H54 (cell line): ENCODE measurements at places on chromosomes 11 and 22.
A peak's percentile ranks its signal among the peaks of the same experiment; 100 is the strongest.

DNA sequence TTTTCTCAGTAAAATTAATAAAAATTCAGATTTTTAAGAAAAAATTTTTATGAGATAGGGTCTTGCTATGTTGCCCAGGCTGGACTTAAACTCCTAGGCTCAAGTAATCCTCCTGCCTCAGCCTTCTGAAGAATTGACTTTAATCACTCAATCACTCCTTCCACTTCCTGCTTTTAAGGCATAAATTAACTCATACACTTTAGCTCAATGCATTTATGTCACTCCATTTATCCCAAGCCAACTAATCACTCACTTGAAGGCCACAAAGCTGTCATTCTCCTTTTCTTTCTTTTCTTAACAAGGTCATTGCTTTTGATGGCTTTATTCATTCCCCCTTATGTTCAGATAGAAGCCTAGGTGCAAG is 877 bp downstream of the ALG9 start:
- DNase-seq = no peak

GRCh38 chr11:13215149-13215548 is 62.4 kb upstream of the BMAL1 start:
- DNase-seq = no peak

GRCh38 chr11:110977661-110978060 is 265.4 kb upstream of the ARHGAP20 start:
- DNase-seq = no peak

DNA sequence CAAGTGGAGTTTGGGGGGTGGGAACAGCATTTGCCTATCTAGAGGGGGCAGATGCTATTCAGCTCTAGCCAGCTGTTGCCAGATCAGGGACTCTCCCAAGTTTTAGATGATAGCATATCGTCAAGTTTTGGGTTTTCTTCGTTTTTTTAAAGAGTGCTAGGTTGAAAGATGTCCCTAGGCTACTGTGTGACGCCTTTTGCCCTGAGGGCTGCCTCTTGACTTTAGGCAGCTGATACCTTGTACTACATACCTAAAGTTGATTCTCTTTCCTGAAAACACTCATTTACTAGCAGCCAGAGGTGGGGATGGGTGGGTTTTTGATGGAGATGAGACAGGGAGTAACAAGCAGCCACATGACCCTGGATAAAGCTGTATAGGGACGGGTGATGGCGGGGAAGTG is 87.1 kb downstream of the ABTB2 start:
- DNase-seq = no peak

GRCh38 chr11:58060939-58061672 is 30.4 kb downstream of the OR6Q1 start:
- no peak for DNase-seq

DNA sequence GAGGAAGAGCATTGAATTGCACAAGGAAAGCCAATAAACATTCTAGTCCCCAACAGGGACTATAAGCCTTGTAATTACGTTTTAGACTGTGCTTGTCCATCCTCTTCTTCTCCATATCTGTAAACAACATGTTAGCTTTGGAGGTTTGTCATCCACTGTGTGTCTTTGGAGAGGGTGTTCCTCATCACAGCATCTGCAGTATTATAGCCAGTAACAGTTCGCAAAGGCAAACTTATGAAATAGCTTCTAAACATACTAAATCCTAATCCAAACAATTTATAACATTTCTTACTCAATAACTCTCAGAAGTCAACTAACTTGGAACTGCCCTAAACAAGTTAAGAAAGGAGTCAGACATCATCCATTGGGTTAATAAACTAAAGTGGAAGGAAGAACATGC is 10.3 kb upstream of the BDNF start:
- DNase-seq = no peak

DNA sequence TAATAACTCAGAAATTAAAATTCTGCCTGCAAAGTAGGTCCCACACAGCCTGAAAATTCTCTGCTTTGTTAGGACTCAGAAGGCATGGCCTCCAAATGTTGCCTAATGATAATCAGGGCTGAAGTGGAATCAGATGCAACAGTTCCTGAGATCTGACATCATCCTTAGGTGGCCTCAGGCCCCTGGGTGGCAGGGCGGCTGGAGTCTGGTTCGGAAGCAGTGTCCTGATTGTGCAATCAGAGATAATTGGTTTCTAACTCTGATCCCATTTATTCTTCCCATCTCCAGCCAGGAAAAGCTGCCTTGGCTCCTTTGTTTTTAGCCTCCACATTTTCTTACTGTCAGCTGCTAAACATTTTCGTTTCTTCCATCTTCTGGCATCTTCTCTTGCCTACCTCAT is 399.3 kb downstream of the OPCML start:
- no peak for DNase-seq

DNA sequence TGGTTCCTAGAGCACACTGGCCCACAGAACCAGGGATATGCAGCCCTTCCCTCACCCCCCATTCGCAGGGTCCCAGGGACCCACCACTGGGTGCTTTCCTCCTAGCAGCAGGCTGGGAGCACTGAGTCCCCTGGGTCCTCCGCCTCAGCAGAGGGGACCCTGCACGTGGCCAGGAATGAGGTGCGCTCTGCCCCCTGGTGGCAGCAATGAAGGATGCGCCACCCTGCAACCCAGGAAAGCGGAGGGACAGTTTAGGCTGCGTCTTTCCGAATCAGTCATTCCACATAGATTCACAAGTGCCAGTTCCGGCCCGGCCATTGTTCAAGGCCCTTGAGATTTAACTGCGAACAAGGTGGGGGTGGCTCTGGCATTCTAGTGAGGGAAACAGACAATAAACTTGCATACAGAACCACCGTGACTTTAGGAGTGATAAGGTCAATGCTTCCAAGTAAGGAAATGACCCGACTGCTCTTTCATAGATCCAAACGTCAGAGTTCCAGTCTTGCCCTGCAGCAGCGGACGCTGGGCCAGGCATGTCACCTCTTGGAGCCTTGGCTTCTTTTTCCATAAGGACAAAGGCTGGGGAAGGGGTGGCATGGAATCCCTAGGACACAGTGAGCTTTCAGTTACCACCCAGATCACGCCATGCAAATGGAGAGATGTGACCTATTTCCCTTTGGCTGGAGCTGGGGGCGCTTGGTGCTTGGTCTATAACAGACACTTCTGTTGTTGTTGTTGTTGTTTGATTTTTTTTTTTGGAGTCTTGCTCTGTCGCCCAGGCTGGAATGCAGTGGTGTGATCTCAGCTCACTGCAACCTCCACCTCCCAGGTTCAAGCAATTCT is 7.7 kb downstream of the RIN1 start:
- DNase-seq = peak; percentile 72

DNA sequence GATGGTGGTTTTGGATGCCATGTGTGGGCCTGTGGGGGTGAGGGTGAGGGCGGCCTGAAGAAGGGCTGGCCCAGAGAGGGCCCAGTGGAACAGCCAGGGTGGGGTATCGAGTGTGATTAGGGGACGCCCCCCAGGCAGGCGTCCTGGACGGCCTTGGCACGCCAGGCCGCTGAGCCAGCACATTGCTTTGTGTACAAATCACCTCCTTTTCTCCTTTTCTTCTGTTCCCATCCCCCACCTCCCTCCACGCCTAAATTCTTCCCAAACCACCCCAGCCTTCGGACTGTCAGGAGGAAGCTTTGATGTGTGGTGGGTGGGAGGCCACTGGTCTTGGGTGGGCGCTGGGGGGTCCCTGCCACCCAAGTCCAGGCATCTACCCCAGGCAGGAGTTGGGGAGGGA is 7.8 kb upstream of the CD248 start:
- no peak for DNase-seq

DNA sequence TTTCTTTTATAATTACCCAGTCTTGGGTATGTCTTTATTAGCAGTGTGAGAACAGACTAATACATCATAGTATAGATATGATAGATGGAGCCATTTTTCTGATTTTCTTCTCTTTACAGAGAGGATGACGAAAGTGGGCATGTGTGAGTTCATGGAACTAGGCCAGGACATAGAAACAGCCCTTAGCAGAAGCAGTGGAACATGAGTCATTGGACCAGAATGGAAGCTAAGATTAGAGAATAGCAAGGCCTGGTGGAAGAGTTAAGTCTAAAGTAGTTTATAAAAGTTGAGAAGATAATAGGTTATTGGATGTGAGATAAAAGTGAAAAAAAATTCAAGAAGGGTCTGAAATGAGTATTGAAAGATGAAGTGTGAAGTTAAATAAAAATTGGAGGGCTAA is 97.0 kb upstream of the MPPED2 start:
- no peak for DNase-seq

DNA sequence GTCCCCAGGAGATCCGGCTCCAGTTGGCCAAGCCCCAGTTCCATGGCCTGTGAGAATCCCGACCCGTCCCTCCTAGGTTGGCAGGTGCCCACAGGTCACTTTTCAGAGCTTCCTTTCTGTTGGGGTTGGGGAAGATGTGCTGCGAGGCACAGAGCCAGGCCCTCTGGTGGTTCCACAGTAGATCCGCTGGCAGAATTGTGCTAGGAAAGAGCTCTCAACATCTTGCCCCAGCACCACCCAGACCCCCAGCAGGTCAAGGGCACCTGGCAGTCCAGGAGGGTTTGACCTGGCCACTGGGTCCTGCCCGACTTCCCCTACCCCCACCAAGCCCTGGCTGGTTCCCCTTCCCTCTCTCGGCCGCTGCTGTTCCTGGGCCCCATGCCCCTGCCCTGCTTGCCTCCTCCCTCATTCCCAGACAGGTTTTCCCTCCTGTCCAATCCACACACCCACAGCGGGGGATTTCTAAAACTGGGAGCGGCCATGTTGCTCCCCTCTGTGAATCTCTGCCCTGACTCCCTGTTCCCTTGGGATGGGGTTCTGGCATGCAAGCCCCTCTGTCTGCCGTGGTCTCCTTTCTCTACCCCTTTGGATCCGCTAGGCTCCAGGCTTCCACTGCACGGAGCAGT is 26.2 kb upstream of the GCAT start:
- DNase-seq = no peak

GRCh38 chr22:44783581-44783980 is 31.2 kb downstream of the ARHGAP8 start:
- no peak for DNase-seq

- no peak for DNase-seq
Observed at GRCh38 chr11:14112721-14113120, 150.2 kb downstream of the SPON1 start.

DNA sequence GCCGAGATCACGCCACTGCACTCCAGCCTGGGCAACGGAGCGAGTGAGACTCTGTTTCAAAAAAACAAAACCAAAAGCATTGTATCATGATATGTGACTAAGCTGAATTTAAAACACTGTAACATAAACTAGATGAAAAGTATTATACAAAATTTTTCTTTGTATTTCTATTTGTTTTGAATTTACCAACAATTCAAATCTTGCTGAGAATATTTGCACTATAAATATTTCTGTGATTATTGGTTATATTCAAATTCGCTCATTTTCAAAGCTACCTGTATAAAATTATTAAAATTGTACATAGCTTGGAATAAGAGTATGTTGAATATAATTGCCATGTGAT is 101.9 kb upstream of the SERPIND1 start:
- DNase-seq = no peak

- DNase-seq = no peak
Observed at GRCh38 chr11:20353829-20354434, 9.6 kb upstream of the HTATIP2 start.

DNA sequence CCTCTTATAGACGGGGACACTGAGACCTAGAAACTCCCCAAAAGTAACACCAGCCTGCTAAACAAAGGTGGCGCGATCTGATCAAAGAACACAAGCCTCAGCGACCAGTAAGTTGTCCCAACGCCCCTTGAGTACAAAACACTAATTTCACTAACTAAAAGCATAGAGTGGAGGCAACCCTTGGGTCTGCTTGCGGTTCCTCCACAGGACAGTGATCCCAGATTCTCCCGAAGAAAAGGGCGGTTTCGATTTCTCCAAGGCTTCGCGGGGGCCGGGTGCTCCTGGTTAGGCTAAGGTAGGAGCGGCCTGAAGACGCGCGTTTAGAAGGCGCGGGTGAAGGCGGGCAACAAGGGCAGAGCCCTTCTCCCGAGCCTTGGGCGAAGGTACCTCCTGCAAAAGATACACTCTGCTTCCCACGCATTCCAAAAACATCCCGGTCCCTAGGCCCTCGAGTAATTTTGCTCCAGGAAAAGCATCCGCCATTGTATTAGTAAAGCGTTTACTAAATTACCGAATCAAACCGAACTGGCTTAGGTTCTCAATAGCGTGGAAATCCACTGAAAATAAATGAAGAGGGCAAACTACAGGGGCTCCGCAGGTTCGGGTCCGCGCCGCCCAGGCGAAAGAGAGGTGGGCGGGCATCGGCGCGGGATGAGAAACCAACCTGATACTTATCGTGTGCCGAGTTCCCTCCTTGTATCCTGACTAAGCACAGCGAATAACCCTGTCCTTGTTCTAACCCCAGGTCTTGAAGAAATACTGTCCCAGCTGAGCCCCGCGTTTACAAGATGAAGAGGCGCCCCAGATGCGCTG is 2.0 kb downstream of the WT1 start:
- no peak for DNase-seq

GRCh38 chr11:79520086-79520485 is 79.3 kb upstream of the TENM4 start:
- no peak for DNase-seq

GRCh38 chr22:32206774-32207758 is 2.2 kb upstream of the RFPL2 start:
- no peak for DNase-seq

DNA sequence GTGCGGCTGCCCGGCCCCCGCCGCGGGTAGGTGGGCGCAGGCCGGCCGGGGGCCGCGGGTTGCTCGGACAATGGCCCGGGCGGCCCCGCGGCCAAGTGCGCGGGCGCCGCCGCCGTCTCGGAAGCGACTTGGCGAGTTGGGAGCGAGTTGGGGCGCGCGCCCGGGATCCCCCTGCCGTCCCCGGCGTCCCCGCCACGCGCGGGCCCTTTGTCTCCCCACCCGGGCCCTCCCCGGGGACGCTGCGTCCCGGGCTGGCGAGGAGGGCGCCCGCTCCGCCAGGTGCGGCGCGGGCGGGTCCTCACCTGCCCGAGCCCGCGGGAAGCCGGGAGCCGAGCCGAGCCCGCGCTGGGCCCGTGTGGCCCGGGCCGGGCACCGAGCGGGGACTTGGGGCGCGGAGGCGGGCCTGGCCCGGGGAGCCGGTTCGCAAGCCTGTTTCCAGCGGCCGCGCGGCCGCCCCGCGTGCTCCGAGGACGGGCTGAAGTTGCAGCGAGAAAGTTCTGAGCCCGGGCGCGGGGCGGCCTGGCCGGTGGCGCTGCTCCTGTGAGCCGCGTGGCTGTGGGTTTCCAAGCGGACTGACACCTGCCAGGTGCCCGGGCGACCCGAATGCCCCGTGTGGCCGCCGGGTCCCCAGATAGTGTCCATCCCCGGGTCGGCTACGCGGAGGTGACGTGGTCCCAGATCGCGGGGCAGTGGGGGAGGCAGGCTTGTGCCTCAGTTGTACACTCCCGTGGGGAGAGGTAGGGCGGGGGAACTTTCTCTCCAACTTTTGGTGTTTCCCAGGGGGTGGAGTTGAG is 586 bp downstream of the LRP5 start:
- no peak for DNase-seq

GRCh38 chr22:30873661-30874060 is 94.9 kb downstream of the MORC2 start:
- DNase-seq = no peak

GRCh38 chr11:1232021-1232882 is 9.4 kb downstream of the MUC5B start:
- no peak for DNase-seq
